ENCODE measurements at places on chromosomes 7 and 10.

- DNase-seq: no peak
These were observed 69.2 kb upstream of the UNC5B start for GRCh38 chr10:71143170-71143569.

DNA sequence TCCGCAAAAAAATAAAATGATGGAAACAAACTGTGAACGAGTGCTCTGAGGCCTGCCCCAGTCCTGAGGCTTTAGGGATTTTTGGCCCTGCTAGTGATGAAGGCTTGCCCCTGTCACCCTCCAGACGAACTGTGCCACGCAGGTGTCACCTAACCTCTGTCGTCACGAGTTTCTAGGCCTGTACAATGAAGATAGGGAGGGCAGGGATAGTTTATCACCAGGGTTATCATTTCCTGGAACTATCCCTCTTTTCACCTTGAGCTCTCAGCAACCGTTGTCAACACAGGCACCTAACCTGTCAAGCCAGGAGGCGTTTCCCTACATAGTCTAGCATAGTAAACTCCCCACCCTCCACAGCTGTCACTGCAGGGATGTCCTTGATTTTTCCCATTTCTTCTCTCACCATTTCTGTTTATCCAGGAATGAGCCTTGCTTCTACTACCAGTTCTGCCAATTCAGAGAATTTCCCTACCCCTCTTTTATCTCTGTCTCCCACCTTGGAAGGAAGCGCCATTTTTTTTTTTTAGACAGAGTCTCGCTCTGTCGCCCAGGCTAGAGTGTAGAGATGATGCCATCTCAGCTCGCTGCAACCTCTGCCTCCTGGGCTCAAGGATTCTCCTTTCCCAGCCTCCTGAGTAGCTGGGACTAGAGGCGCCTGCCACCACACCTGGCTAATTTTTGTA is 2.2 kb upstream of the ACHE start:
- no peak for DNase-seq

- no peak for DNase-seq
These were observed 197.0 kb downstream of the USP6NL start for GRCh38 chr10:11414314-11415038.

GRCh38 chr10:111113961-111114757 is 37.3 kb downstream of the ADRA2A start:
- no peak for DNase-seq

GRCh38 chr7:7803715-7804178 is 85.3 kb upstream of the RPA3 start:
- no peak for DNase-seq

GRCh38 chr7:45101748-45102147 is 9.7 kb downstream of the TBRG4 start:
- DNase-seq: no peak

- peak; percentile 94 for DNase-seq
These were observed 59.0 kb downstream of the PRR15 start for GRCh38 chr7:29622335-29623265.

GRCh38 chr7:2701832-2702593 is 14.0 kb downstream of the AMZ1 start:
- no peak for DNase-seq

DNA sequence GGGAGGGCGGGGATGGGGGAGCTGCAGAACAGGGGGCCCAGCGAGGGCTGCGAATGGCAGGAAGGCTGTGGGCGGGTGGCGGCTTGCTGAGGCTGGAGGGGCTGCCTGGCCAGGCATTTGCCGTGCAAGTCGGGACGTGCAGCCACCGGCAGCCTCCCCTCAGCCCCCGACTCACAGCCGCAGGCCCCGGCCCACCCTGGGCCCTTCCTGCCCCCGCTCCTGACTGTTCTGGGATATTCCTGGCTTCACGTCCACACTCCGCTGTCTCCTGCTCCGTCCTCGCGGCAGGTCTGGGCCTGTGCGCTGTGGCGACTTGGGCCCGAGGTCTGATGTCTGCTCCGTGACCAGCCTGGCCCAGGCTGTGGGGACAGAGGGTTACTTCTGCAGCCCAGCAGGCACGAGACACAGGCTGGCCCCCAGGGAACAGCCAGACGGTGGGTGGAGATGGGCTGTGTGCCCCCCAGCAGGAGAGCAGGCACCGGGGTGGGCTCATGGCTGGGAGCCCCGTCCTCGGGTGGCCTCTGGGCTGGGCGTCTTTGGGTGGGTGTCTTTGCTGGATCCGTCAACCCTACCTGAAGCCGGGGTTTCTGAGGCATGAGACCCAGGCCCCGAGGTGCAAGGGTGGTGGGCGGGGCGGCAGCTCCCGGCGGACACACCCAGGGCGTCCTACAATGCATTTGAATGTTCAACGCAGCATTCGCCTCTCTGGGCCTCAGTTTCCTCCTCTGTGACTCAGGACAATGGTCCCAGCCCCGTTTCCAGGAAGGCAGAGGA is 86.5 kb downstream of the FOXL3 start:
- no peak for DNase-seq

- DNase-seq: no peak
These were observed 56.8 kb downstream of the PARP12 start for GRCh38 chr7:140005754-140006503.

DNA sequence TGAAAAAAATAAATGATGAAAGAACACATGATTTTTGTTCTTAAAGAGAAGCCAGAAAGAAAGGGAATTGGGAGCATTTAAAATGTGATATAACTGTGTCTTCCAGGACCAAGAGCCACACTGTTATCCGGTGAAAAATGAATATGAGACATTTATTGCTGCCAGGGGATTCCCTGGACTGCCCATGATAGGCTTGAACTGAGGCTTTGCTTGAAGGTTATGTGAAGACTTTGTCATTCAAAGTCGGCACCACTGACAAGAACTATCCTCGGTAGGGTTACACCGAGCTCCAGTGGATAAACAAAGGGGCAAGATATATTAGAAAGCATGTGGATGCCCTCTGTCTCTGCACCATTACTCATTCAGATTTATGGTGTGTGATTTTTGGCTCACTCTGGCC is 125.4 kb upstream of the MINDY3 start:
- no peak for DNase-seq

DNA sequence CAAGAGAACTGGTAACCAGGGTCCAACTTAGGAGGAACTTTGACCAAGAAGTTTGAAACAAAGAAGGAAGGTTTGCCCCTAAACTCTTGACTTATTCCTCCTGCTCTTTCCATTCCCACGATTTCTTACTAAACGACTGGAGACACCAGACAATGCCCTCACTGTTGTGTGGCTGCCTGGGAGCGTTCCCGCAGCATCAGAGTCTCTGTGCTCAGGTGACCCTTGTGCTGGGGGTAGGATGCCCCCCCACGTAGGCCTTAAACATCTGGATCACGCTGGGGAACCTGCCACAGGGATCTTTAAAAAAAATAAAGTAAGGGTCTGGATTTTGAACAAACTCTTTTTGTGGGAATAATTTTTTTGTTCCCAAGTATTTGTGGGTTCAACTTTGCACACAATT is 30.1 kb upstream of the CTBP2 start:
- DNase-seq: no peak

DNA sequence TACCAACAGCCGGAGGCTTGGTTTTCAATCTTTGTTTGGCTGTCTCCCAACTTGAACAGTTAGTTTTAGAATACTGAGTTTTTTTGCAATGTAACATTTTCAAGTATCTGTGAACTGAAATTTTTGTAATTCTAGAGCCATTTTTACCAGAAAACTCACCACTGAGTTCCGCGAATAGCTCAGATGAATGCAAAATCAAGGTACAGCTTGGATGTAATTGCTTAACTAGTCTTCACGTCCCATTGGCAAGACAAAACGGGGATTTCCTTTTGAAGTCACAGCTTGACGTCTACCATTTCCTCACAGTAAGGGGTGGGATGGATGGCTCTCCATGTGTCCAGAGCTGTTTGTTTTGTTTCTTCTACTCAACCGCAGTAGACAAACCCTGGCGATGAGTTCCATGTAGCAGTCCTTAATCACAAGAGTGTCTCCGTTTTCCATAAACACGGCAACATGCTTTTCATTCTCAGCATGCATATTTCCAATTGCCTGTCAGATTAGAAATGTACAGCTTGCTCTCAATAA is 55.8 kb upstream of the FGFR2 start:
- no peak for DNase-seq

- no peak for DNase-seq
These were observed 336.0 kb upstream of the GALNT17 start for GRCh38 chr7:70795948-70796347.

GRCh38 chr10:108970016-108970415 is 953.3 kb downstream of the XPNPEP1 start:
- DNase-seq: no peak

- no peak for DNase-seq
These were observed 2.1 kb upstream of the NDUFB8 start for GRCh38 chr10:100531761-100532160.

DNA sequence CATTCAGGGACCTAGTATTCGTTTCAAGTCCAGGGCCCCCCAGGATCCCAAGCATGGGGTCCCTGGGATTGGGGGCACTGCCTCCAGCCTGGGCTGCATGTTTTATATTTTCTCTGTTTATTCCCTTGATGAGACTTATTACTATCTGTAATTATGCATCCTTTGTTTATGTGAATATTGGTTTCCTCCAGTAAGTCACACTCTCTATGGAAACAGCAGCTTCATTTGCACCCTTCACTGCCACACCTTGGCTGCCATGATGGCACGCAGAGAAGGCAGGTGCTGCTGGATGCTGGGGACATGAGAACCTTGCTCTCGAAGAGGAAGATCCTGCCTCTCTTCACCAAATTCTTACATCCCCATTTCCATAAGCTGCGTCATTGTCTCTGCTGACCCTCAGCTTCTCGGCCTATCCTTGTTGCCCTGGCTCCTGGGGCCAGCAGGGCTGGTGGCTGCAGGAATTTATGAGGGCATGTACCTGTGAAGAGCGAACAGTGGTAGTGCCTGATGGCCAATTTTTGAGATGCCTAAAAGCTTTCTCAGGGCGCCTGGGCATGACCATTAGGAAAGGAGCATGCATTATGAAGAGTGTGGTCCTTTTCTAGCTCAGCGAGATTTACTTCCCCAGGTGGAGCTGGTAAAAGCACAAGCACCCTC is 479.3 kb upstream of the KLF6 start:
- no peak for DNase-seq

DNA sequence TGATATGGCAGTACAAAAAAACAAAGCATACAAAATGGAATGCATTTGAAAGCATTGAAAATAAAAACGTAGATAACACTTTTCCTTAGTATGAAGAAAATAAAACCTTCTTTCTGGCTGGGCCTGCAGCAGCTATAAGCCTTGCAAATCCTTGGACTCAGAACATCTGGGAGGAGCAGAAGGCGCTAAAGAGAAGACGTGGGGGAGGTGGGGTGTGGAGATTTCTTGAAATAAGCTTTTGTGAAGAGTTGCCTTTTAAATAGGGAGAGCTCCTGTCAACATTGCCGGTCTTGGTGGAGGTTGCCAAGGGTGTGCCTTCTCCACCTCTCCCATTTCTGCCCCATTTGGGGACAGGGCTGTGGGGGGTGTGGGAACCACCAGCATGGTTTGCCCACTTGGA is 128.7 kb downstream of the TMEM178B start:
- no peak for DNase-seq

GRCh38 chr10:35352512-35352911 is 16.2 kb downstream of the CCNY start:
- DNase-seq: no peak

- DNase-seq: no peak
These were observed 47.5 kb downstream of the CAMK2B start for GRCh38 chr7:44277851-44278250.

DNA sequence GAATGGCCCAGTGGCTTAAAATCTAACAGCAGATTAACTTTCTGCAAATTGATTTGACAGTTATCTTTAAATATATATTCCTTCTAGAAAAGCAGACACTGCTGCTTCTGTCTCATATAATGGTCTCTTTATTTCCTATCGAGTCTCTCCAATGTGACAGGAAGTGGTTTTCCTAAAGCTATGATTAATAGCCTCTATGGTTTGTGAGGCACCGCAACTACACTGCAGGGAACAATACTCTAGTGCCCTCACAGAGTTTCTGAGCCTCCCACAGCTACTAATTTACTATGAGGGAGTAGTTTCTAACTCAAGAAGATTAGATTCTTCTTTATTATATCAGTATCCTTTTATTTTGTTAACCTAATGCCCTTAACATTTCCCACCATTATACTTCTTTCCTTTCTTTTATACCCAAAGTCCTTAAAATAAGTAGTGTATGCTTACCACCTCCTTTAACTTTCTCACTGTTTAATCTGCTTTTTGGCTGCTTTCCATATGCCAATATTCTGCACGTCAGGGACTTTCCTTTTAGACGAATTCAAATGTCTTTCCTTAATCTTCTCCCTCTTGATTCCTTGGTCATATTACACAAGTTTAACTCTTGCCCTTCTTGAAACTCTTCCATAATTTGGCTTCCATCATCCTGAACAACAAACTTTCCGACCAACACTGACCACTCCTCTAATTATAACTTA is 23.8 kb upstream of the AHR start:
- no peak for DNase-seq

GRCh38 chr10:131760416-131761166 is 140.2 kb upstream of the PPP2R2D start:
- DNase-seq: no peak

GRCh38 chr10:70462349-70462984 is 16.1 kb upstream of the PALD1 start:
- no peak for DNase-seq
